AG09309 (cell line): ENCODE measurements at places on chromosomes 13 and 19.

DNA sequence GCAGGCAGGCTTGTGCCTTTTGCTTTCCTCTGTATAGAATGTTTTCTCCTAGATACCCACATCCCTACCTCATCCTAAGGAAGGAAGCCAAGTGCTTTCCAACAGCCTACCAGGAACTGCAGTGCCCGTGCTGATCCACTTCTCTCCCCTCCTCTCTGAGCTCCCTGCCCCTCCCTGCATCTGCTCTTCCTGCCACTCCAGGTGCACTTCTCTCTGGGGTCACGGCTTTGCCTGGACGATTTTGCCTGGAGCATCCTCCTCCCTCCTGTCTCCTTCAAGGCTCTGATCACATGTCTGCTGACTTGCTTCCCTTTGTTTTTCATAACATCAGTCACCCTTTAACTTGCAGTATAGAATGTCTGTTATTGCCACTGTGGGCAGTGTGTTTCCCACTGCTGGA lies 34.7 kb upstream of the IRS2 start:
- DNase-seq, result no peak

GRCh38 chr13:44605721-44606120 lies 29.6 kb upstream of the TSC22D1 start:
- DNase-seq, result no peak

- no peak for DNase-seq
Measured at GRCh38 chr19:34732612-34733211, 1.3 kb upstream of the ZNF181 start.

- no peak for DNase-seq
Measured at GRCh38 chr19:3263866-3264265, 39.4 kb downstream of the CELF5 start.

DNA sequence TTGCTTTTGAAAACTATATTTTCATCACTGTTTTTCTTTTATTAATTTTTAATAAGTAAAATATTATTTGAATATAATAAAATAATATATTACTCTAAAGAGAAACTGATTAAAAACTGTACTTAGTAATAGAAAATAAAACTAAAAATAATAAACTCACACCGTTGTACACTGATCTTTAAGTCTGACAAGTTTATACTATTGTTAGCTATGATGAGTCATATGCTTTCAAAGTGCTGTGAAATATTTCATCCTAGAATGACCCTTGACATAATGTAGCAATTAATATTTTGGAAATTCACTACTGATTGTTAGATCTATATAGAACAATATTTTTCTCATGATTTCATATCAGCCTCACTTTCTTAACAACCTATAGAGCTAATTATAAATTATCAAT lies 1040.6 kb upstream of the SPRY2 start:
- DNase-seq, result no peak

GRCh38 chr19:42253245-42254088 lies 1.5 kb downstream of the ERF start:
- no peak for DNase-seq

GRCh38 chr13:92390217-92390616 lies 836.4 kb upstream of the GPC6 start:
- no peak for DNase-seq

DNA sequence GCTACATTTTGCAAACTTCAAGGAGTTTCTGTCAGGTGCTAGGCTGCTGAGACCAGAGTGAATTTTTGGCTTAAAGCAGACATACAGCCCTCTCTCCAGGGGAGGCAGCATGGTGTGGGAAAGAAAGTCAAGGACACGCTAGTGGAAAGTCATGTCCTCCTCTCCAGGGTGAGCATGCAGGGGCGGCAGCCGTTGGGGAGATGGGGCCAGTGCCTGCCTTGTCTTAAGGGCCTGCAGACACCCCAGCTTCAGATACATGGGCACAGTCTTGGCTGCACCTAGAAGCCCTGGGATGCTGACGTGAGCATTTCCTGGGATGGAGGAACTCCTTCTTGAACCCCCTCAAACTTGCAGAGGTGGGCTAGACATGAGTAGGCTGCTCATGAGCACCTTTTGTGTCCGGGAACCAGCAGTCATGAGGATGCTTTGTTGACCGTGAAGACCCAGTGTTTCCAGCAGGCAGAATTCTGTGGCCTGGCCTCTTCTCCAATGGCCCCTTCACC lies 43.3 kb upstream of the PEPD start:
- no peak for DNase-seq

GRCh38 chr19:801030-801860 lies 4.0 kb downstream of the PTBP1 start:
- no peak for DNase-seq

DNA sequence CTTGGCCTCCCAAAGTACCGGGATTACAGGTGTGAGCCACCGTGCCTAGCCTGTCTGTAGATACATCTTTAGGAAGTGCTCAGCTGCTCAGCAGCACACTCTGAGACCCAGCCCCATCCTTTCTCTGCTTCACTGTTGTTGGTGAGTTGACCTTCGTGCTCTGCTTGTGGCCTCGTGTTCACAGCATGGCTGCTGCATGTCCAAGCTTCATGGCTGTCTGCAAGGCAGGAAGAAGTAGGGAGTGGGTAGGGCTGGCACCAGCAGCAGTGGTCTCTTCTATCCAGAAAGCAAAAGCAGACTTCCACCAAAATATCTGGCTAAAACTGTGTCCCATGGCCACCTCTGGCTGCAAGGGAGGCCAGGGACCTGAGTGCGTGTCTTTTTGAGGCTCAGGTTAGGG lies 14.2 kb downstream of the B3GNT8 start:
- DNase-seq, result no peak

- DNase-seq, result no peak
Measured at GRCh38 chr19:9782338-9782737, 13.8 kb upstream of the ZNF846 start.

DNA sequence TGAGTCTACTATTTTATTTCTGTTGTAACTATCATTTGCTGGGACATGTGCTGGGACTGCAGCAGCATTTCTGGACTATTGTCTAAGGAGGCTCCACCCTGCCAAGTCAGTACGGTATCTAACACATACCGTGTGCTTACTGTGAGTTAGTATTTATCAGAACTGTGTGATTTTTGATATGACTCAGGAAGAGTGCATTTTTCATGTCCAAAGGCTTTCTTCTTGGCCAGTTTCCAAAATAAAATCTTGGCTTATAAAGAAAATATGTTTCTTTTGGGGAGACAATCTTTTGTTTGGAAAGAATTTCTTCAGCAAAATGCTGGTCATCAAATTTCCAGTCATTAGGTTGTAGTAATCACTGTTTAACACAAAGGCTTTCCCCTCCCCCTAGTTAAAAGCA lies 11.6 kb downstream of the PARP4 start:
- DNase-seq, result no peak

DNA sequence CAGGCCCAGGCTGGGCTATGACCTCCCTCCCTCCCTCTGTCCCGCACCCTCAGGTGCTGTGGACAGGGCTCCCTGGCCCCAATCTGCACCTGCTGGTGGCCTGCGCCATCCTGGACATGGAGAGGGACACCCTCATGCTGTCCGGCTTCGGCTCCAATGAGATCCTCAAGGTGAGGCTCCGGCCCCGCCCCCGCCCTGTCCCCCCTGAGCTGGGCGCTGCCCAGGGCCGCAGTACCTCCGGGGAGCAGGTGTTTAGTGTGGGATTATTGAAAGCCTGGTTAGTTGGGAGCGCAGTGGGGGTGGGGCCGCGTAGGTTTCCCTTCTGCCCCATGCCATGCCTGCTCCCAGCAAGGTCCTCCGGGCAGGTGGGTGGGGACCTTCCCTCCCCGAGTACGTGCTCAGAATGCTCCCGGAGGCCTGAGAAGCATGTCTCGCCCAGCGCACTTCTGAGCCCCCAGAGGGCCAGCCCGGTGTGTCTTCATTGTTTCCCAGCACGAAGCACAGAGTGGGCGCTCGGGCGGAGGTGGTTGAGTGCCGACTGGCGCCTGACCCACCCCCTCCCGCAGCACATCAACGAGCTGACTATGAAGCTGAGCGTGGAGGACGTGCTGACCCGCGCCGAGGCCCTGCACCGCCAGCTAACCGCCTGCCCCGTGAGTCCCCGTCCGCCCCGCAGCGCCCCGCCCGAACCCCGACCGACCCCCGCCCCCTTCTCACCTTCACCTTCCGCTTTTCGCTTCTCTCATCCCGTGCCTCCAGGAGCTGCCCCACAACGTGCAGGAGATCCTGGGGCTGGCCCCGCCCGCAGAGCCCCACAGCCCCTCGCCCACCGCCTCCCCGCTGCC lies 8.8 kb downstream of the IL4I1 start:
- DNase-seq, result no peak

DNA sequence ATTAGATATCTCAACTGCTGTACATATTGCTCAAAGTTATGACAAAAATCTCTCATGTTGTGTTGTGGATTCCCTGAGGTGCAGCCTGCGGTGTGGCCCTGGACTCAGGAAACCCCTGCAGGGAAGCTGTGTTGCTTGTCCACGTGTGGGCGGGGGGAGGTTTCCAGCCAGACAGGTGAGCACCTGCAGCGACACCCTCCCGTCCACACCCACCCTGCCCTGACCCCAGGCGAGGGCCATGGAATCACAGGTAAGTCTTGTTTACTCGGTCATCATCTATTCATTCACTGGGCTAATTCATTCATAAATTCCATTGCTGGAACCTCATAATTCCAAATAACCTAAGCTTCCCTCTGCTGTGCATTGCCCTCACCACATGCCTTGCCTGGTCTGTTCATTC lies 14.1 kb downstream of the PLPP2 start:
- DNase-seq, result no peak

DNA sequence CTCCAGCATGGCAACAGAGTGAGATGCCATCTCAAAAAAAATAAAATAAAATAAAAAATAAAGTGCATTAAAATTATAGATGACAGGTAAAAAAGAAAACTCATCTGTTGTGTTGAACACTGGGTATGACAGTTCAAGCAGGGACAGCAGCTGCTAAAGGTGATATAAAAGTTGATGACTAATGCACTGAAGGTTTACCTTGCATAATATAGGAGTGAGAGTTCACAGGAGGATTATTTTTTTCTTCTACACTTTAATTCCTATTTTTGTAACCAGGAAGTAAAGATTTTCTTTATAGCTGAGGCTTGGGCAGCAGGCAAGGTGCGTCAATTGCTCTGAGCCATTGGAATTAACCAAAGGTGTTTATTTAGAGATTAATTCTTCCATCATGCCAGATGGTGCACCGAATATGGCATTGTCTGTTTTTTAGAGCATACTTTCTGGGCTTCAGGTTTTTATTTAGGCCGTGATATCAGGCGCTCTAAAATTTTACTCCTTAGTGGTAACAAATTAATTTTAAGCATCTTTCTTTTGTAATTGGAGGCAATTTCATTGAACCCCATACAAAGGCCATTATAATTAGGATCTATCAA lies 337.0 kb upstream of the SLC10A2 start:
- no peak for DNase-seq

DNA sequence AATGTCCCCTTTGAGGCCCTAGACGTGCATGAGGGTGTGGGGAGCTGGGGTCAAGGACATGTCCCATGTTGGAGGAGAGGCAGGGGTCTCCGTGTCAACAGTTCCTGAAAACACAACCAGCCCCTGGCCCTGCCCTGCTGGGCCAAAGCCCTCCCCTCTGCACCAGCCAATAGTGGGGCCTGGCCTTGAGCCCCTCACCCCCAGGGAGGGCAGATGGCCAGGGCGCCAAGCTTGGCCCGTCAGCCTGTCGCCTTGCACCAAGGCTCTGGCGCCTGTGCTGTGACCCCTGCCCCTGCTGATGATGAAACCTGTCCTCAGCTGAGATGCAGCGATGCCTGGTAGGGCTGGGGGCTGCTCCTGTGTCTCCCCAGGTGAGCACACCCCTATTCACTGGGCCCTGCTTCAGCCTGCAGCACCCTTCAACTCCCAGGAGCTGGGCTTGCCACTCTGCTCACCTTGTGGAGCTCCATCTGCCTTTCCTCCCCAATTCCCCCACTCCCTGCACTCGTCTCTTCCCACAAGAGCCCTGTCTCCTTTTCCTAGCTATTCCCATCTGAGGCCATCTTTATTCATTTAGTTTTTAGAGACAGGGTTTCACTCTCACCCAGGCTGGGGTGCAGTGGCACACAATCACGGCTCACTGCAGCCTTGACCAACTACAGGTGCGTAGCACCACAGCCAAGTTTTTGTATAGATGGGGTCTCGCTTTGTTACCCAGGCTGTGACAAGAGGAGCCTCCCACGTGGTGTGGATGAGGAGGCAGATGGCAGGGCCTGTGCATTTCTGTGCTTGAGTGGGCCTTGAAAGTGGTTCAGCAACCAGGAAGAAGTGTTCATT lies 2.1 kb upstream of the HAMP start:
- DNase-seq, result no peak

DNA sequence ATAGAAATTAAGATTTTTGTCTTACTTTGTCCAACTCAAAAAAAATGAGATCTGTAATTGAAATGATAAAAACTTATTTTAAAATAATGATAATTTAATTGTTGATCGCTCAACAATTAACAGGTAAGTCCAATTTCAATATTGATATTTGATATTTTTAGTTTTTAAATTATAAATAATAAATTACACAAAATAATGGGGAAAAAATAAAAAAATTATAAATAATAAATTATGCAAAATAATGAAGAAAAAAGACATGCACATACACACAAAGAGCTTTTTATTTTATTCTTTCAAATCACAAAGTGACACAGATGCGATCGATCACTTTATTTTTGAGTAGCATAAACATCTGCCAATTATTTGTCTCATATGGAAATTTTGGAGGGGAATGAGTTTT lies 40.8 kb downstream of the KCTD12 start:
- no peak for DNase-seq

DNA sequence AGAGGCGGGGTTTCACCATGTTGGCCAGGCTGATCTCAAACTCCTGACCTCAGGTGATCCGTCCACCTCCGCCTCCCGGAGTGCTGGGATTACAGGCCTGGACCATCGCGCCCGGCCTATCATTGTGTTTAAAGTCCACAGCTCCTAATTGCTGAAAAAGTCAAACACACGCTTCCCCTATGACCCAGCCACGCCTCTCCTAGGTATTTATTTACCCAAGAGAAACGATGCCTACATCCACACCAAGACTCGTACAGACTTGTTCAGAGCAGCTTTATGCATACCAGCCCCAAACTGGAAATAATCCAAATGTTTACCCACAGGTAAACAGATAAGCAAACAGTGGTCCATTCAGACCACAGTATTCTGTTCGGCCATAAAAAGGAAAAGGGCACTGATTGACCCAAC lies 15.1 kb downstream of the ZNRF4 start:
- DNase-seq, result no peak

- DNase-seq, result no peak
Measured at GRCh38 chr13:49669735-49670309, 21.5 kb downstream of the EBPL start.

GRCh38 chr19:51708811-51709210 lies 15.0 kb downstream of the HAS1 start:
- DNase-seq, result no peak

DNA sequence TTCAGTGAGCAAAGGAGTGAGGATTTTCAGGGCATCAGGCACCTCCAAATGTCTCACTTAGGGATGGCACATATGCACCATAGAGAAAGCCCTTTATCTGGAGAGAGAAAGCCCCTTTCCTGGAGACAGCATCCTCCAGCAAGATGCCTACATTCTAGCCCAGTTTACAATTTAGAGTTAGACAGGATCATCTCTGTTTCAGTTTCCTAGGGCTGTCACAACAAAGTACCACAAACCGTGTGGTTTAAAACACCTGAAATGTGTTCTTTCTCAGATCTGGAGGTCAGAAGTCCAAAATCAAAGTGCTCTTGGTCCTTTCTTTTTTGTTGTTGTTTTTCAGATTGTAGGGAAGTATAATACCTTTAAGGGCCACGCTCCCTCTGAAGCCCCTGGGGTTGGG lies 61.8 kb downstream of the MBNL2 start:
- DNase-seq, result no peak

GRCh38 chr19:43667876-43668405 lies 2.0 kb downstream of the PLAUR start:
- DNase-seq, result no peak

- DNase-seq, result no peak
Measured at GRCh38 chr13:84096216-84096615, 213.9 kb upstream of the SLITRK1 start.

- DNase-seq, result no peak
Measured at GRCh38 chr19:33064458-33064791, 263 bp downstream of the RHPN2 start.
